Hippocampal formation (tissue), 2 donors: ENCODE measurements at places on chromosomes 5 and 9.

DNA sequence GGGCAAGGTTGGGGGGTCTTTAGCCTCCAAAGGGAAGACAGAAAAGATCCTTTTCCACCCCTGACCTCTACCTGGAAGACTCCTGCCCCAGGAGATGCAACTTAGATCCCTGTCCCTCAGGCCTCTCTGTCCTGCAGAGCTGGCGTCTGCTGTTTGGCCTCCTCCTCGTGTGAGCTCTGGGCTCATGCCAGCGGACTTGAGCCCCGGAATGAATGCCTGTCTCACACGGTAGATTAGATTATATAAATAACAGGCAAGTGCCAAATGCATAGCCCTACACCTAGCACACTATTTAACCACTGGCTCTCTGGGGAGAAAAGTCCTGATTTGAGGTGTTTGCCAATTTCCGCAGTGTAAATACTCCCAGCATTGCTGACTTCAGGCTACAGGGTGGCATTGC, 1.4 kb upstream of the WNK2 start:
- DNase-seq, result no peak

DNA sequence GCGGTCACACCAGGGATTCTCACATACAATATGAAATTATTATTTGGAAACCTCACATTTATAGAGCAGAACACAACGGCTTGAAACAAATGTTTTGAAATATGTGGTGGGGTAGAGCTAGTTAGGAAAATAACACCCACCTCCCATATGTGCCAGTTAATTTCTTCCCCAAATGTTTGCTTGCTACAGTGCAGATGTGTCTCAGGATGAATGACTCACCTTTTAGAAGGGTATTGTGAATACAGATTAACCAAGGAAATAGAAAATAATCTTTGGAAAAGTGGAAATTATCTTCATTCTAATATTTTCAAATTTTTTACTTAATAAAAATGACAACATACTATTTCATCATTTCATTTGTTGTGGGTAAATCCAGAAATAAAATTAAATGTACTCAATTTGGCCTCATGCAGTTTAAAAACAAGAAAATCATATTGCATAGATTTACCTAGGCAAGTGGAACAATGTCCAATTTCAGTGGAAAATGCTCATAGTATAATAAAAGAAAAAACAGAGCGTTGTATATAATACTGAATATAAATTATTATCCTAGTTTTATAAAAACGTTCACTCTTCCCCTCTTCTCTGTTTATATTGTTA, 39.3 kb upstream of the RICTOR start:
- no peak for DNase-seq

- no peak for DNase-seq
These were observed 5.9 kb downstream of the CYFIP2 start for GRCh38 chr5:157271740-157272271.

DNA sequence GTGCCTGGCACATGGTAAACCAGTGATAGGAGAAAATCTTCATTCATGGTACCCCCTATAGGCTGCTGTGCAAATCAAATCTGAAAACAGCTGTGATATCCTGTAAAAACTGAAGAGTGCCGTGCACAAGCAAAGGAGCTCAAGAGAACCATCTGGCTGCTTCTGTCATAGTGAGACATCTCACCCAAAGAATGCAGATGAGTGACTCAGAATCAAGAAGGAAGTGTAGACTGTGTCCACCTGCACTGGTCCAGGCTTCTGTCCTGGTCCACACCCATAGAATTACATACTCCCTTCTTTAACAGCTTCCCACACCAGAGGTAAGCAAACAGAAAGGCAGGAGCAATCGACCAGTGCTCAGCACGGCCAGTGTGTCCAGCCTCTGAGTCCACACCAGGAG, 195.9 kb downstream of the ASTN2 start:
- no peak for DNase-seq

DNA sequence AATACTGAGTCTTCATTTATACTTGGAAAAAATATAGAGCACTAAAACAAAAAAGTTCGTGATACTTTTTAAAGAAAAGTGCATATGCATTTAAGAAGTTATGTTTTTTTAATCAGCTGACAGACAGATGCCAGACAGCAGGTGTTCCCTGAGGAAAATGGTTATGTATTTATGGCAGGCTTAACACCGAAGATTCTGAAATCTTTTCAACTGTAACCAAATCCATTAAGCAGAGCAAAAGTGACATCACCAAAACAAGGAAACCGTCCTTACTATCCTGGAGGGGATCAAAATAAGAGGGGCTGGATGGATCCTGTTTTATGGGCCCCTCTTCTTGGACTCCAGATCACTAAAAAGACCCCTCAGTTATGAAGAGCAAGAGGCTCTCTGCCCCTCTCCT, 404.9 kb upstream of the ADAMTS16 start:
- DNase-seq, result no peak

- DNase-seq, result no peak
These were observed 28.6 kb downstream of the NKD2 start for GRCh38 chr5:1037123-1037670.

DNA sequence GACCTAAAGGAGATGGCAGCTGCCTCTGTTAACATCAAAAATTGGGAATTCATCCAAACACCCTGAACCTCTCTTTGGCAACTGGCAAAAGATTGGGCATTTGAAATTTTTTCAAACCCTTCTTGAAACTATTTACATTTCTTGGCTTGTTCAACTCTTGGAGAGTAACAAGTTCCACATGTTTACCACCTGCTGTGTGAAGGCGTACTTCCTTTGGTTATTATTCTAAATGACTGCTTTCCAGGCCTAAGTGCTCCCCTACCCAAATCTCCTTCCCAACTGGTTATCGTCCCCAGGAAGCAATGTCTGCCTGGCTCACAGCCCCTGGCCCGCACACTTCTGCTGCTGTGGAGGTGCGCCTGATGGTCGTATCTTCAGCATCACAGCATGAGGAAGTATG, 422.7 kb downstream of the DMAC1 start:
- no peak for DNase-seq

GRCh38 chr5:41736641-41737040, 133.6 kb downstream of the OXCT1 start:
- no peak for DNase-seq

DNA sequence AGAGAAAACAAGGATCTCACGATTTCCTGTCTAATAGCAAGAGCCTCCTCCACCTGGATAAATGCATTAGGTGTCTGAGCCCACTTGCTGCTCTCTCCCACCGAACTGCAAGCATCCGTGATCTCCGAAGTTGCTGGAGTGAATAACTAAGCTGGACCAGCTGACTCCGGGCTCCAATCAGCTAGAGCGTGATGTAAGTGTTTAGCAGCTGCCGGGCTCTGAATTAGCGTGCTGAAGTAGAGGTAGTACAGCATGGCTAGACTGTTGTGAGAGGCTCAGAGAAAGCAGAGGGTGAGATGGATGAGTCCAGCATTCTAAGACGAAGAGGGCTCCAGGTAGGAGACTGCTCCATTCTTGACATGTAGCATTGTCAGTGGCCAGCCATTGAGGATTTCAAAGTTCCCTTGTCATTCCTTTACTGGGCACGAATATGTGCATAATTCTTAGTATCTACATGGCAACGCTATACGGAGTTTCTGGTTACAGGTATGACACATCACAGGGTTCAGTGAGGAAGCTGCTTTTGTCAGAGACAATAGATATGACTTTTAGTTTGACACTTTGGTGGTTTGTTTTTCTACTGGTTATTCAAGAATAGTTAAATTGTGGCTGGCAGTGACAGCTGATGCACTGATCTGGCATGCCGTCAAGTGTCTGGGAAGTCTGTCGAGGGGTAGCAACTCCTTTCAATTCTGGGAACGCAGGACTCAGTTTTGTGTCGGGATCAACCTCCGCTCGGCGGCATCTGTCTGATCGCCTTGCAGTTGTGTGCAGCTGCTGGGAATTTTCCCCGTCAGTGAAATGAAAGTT, 232.6 kb downstream of the MAST4 start:
- DNase-seq, result peak; percentile 73

- DNase-seq, result no peak
These were observed 110.4 kb upstream of the IFNK start for GRCh38 chr9:27413511-27414219.

DNA sequence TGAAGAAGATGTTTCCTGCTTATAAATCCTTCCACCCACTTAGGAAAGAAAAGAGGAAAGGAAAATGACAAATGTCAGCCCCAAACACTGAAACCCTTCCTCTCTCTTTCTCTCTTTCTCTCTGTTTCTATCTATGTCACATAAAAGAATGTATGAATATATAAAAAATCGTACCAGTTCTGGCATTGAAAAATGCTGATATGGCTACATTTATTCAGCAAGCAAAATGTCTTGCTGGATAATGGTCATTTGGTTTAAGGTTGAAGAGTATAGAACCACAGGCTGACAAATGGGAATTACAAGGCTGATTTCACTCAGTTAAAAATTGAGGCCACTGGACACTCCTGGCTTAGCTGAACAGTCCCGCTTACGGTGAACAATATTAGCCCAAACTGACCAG, 335.9 kb downstream of the PARP8 start:
- DNase-seq, result no peak

GRCh38 chr9:79781263-79781662, 209.5 kb downstream of the TLE4 start:
- no peak for DNase-seq

DNA sequence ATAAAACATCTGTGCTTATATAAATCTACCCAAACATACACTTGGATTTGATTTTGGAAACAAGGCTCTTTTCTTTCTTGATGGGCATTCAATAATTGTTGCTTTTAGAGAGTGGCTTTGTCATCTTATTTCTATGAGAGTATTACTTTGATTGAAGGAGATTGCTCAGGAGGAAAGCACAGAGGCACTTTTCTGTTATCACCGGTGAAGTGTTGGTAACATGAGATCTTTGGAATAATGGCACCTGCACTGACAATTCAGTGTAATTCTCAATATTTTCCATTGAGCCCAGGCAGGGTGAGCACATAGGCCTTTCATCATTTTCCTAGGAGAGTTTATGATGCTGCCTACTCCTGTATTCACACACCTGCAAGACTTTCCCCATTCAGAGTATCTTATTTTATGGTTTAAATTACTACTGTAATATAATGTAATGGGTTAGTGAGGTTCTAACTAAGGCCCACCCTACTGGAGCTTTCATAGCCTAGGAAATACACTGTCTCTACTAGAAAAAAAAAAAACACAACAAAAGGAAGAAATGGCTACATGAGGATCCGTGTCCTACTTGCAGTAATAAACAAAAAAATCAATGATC, 244.3 kb downstream of the DENND1A start:
- DNase-seq, result no peak

DNA sequence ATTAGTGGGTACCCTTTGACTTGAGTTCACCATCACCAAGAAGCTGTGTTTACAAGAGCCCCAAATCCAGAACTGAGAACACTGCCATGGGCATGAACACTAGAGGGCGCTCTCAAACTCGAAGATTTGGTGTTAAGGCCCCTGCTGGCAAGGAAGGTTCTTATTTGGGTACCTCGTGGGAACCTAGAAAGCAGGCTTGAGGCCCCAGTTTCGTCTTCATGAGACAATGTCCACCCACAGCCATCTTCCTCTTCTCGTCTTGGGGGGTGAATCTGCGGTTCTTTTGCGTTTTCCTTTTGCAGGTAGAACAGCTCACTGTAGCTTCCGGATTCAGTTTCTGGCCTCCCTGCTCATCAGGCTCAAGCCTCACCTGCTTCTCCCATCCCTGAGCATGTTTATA, 184.0 kb downstream of the SEMA5A start:
- peak; percentile 39 for DNase-seq

GRCh38 chr5:1119312-1119831, 7.5 kb upstream of the SLC12A7 start:
- no peak for DNase-seq

DNA sequence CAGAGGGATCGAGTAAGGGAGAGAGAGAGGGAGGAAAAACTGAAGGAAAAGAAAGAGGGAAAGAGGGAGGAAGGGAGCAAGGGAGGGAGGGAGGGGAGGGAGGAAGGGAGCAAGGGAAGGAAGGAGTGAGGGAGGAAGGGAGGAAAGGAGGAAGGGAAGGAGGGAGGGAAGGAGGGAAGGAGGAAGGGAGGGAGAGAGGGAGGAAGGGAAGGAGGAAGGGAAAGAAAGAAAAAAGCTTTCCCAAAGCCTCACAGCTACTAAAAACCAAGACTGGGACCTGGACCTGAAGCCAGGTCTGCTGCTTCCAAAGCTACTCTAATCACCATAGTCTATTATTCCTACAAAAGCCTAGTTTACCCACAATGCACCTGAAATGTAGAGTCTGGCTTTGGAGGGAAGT, 259.8 kb upstream of the WWC1 start:
- no peak for DNase-seq

- no peak for DNase-seq
These were observed 150.1 kb upstream of the MPDZ start for GRCh38 chr9:13429301-13430190.

- no peak for DNase-seq
These were observed 341.4 kb upstream of the RFX3 start for GRCh38 chr9:3867196-3867595.

DNA sequence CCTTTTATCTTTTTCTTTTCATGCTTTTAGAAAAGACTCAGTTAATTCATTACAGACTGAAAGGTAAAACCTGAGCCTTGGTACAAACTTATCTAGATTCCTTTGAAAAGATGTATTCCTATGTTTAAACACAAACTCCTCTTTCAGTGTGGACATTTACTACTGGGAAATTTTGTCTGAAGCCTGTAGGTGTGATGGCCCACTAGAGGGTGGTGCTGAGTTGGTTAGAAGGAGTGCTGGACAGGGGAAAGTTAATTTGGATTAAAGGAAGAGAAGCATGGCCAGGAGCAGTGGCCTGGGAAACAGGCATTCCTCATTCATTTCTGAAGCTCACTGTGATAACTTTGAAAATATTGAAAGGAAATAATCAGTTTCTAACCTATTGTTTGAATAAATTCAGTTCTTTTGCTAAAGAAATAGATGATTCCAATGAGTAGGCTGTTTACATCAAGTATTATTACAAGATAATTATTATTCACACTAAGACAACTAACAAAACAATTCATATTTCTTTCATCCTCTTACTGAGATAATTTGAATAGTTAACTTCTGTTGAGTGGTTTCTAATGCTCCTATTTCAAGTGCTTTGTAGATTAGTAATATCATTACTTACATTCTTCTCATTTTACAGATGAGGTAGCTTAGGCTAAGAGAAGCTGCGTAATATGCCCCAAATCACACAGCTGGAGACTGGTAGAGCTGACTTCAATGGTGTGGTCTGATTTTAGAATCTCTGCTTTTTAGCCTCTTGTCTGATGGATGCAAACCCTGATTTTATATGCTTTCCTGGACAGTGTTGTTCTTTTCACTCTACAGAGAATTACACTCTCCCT, 150.9 kb downstream of the ADGRV1 start:
- no peak for DNase-seq

DNA sequence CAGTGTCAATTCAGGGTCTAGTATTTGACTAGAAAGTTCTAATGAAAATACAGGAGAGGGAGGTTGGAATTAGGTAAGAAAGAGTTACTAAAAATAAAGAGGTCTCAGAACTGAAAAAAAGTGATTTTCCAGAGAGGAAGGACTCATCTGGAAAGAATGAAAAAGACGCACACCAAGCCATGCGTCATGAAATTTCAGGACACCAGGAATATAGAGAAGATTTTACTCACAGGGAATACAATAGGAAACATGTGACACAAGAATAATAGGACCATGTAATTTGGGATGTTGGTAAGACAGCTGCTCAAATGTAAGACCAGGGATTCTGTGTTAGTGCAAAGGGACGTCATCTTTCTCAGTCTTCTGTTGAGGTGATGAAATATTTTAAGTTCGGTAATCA, 224.7 kb downstream of the GDNF start:
- DNase-seq, result no peak
